ENCODE measurements at places on chromosomes 11 and 22.
A peak's percentile ranks its signal among the peaks of the same experiment; 100 is the strongest.

GRCh38 chr11:46504817-46505613 is 88.8 kb downstream of the AMBRA1 start:
- DNase-seq: no peak

DNA sequence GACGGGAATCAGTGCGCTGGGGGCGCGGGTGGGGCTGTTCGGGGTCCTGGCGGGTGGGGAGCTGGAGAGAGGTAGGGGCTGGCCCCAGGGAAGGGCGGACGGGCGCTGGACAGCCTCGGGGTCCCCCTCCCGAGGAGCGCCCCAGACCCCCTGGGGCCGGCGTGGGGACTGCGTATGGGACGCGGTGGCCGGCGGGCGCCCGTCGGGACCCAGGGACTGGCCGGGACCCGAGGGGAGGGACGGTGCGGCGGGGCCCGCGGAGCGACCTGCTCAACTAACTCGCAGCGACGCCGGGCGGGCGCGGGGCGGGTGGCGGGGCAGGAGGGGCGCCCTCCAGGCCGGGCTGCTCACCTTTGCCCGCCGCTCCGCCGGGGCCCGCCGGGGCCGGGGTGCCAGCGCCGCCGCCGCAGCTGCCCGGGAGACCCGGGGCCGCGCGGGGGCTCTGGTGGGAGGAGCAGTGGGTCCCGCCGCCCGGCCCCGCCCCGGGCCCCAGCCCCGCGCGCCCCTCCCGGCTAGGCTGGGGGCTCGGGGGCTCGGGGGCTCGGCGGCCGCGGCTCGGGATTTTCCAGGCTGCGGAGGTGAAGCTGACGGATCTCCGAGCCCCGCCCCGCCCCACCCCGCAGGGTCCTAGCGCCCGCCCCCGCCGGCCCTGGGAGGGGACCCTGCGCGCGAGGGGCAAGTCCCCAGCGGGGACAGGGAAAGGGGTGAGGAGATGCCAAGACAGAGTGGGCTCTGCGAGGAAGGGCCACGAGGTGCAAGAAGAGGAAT is 12.3 kb downstream of the STARD10 start:
- DNase-seq: peak; percentile 17

DNA sequence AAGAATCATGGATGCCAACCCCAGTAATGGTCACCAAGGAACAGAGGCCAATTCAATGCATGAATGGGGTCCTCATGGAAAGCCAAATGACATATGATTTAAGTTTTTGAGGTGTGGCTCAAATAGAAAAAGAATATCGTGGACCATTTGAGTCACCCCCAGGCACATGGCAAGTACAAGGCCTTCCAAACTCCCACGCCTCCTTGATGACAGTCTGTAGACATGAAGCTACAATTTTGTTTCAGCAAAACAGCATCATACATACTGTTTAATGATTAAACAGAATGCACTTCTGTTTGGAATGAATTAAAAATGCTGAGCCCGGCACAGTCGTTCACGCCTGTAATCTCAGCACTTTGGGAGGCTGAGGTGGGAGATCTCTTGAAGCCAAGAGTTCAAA is 7.4 kb downstream of the FADD start:
- no peak for DNase-seq

DNA sequence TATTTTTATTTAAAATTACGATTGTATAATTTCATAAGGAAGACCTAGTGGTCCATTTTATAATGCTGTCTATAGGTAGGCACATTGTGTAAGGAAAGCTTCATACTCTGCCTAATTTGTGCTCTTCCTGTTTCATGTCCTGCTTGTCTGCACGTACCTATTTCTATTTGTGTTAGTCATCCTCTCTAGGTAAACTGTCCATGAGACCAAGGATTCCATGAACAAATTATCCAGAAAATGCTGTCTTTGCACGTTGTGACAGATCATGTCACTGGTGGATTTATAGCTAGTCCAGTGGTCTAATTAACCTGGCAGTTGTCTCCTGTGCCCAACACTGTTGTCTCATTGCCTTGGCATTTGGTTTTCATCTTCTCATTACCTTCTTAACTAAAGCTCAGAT is 44.7 kb downstream of the DNAJC24 start:
- DNase-seq: no peak

DNA sequence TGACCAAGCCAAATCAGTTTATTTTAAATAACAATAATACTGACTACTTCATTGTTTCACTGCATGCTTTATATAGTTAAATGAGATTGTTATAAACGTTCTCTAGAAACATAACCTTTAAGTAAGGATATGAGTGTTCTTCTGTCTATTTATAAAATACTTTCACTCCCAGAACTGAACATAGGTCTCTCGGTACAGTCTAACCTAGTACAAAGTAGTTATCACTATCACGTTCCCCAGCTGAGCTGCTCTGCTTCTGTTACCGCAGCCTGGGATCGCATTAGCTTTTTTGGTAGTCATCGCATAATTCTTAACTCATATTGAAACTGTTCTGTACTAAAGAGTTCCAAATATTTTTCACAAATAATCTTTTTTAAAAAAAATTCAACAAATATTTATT is 143.6 kb downstream of the WNT11 start:
- no peak for DNase-seq

- DNase-seq: no peak
Measured at GRCh38 chr11:64256300-64256699, 5.0 kb downstream of the PLCB3 start.

DNA sequence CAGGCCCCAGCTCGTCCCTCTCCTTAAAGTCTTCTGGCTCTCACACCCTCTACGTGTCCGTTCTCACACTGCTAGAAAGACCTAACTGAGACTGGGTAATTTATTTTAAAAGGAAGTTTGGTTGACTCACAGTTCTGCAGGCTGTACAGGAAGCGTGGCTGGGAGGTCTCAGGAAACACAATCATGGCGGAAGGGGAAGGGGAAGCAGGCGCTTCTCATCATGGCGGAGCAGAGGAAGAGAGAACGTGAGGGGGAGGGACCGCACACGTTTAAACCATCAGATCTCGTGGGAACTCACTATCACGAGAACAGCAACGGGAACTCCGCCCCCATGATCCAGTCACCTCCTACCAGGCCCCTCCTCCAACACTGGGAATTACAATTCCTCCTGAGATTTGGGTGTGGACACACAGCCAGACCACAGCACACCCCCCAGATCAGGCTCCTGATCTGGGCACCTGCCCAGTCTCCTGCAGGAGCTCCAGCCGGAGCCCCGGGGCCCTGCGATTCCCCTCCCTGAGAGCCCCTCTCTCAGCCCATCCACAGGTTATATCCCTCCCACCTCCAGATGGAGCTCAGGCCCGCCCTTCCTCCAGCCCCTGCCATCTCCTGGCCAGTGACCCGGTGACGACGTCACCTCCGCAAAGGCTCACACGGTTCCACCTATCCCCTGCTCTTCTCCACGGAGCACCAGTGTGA is 170.2 kb downstream of the BRD1 start:
- DNase-seq: peak; percentile 80

- no peak for DNase-seq
Measured at GRCh38 chr11:70205049-70205725, 2.1 kb downstream of the FADD start.

DNA sequence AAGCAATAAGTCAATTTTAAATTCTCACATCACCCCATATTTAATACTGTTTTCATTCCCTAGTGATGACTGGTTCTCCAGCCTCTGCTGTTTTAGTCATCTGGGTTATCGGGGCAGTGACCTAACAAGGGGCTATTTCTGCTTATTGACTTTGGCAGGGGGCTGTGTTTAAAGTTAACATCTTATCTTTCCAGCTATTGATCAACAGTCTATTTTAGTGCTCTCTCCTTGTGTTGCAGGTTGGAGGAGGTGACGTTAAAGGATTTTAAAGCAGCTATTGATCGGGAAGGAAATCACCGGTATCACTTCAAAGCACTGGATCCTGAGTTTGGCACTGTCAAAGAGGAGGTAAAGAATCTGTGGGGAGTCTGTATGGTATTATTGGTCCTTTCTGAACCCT is 7.7 kb upstream of the DLAT start:
- no peak for DNase-seq

DNA sequence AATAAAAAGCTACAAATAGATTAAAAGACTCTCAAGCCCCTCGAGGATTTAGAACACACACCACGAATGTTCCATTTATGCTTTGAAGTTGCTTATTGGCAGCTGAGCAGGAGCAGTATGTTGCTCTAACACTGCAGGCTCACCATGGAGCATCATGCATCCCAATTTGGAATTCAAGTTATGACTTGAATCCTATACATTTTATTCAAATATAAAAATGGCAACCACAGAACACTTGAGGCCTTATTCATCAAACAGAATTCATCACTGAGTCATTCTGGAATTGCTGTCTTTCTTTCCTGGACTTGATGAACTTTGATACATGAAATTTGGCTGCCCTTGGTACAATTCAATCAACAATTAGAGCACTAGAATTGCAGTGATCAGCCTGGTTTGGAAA is 24.5 kb upstream of the BLID start:
- no peak for DNase-seq
